ENCODE measurements at places on chromosomes 3 and 15. TPM values are rescaled to one million over a fixed set of nuclear protein-coding genes. Genes with fewer than 3 reads are reported as not detected.

GRCh38 chr3:134708671-134709070 is 57.8 kb upstream of the KY start:
- no peak for DNase-seq

DNA sequence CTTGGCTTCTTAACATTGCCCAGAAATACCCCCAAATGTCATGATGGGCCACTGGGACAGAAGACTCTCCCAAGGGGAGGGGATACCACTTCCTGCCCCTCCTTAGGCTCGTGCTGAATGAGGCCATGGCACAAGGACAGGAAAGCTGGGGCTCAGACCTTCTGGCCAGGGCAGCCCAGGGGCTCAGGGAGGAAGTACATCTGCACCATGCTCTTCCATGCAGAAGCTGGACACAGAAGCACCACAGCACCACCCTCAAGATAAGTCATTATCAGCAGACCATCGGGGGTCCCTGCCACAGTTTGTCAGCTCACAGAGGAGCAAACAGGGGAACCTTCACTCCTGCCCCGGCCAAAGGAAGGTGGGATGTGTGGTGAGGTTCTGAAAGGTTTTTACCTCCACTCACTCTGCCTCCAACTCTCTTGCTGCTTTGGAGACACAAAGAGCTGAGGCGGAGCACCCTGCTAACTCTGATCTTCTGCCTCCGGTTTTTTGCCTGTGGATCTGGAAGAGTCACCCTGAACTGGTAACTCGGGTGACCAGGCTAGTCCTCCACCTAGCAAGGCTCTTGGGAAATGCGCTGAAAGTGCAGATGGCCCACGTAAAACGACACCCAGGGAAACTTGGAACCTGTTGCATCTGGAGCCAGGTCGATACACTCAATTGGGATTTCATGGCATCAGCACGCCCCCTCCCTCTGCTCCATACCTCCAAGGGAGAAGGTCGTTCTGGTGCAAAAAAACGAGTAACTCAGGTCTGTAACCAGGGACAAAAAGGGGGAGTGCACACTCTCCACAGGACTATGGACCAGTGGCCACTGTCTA is 8.3 kb downstream of the BMF start:
- DNase-seq: no peak

- DNase-seq: no peak
These were observed 3.8 kb upstream of the PCOLCE2 start for GRCh38 chr3:142892714-142893113.

DNA sequence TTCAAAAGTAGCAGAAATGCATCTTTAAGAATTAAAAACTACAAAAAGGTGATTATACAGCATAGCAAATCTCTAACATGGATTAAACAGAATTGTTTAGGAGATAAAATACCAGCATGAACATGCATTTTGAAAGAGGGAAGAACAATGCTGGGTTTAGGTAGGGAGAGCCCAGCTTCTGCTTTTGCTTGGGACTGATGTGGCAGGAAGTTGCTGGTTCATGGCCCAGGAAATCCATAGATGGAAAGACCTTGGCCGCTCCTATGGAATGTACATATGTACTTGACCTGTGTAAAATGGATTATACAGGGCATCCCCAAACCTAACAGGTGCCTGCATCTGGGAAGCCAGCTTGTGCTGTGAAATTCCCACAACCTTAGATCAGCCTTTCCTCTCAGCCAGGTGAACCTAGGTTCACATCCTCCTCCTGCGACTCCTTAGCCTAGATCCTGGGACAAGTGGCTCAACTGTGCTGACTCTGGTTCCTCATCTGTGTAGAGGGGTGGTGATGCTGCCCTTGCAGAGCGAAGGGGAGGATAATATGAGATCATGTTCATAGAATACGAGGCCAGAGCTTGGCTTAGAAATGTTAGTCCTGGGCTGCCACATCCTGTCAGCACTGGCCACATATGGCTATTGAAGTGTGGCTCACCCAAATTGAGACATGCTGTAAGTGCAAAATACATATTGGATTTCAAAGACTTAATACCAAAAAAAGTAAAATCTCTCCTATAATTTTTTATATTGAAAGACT is 47.0 kb upstream of the PLXNA1 start:
- no peak for DNase-seq

GRCh38 chr3:27666708-27667107 is 55.4 kb downstream of the EOMES start:
- DNase-seq: no peak

Gene ESYT3
- total RNA-seq: 3.2 TPM

DNA sequence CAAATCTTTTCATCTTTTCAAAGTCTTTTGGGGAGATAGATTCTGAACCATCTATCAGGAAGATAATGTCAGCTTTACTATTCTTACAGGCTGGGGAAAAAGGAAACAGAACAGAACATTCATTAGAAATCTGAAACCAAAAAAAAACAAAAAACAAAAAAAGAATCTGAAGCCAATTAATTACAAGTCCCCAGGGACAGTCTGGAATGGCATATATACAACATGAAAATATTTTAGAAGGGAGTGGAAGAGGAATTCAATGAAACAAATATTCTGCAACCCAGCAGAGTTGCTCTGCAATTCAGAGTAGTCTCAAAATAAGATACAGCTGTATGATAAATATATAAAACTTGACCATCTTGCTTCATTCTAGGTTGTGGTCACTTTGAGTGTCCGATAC is 41.7 kb upstream of the CAPN7 start:
- DNase-seq: no peak

DNA sequence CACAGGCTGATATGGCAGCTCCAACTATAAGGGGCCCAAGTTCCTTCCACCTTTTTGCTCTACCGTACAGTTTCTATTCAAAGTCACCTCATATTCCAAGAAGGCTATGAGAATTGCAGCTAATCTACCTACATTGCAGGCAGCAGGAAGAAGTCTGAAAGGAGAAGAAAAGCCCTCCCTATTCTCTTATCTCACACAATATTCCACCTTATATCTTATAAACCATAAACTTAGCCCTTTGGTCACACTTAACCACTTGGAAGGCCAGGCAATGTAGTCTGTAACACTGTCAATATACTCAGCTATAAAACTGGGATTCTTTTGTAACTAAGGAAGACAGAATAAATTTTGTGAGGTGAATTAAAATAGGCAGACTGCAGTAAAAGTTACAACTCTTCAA is 54.9 kb downstream of the TBC1D5 start:
- no peak for DNase-seq

GRCh38 chr15:74548241-74548640 is 7.2 kb downstream of the ARID3B start:
- DNase-seq: no peak

DNA sequence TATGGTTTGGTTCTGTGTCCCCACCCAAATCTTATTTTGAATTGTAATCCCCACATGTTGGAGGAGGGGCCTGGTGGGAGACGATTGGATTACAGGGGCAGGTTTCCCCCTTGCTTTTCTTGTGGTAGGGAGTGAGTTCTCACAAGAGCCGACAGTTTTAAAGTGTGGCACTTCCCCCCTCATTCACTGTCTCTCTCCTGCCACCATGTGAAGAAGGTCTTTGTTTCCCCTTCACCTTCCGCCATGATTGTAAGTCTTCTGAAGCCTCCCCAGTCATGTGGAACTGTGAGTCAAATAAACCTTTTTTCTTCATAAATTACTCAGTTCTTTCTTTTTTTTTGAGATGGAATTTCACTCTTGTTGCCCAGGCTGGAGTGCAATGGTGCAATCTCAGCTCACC is 124.9 kb downstream of the IQCH start:
- no peak for DNase-seq

GRCh38 chr3:66497985-66498671 is 2.7 kb downstream of the LRIG1 start:
- peak; percentile 49 for DNase-seq

DNA sequence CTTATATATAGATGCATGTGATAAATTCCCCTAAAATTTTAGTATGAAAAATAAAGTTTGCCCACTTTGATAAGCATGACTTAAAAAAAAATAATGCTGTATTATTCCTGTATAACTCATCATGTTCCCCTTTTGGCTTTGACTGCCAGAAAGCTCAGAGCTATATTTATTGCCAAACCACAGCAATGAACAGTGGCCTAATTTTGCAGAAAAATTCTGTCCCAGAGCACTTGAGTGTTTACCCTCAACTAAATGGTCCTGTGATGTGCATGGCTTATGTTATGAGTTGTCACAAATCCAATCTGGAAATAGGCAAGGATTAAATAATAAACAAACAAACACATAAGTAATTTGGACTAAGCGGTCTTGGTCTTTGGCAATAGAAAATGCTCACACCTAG is 276.7 kb downstream of the SLC9A9 start:
- no peak for DNase-seq

Gene MAGI1
- 51.6 TPM for total RNA-seq

- DNase-seq: peak; percentile 12
These were observed 138.4 kb upstream of the TBL1XR1 start for GRCh38 chr3:177335728-177336127.

DNA sequence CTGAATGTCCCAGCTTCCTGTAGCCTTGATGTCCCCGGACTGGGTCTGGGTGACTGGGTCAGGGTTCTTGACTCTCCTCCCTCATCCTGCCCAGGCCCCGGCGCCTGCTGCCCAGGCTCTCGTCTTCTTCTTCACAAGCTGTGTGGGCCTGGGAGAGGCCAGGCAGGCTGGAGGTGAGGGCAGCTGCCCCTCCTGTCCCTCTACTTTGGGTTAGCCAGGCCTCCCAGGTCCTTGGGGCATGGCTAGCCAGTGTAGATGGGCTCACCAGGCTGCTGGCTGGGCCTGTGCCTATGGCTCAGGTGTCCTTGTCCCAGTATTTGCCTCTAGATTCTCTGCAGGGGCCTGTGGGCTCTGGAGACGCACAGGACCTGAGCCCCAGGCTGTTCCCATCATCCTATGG is 31.8 kb downstream of the TKT start:
- no peak for DNase-seq

DNA sequence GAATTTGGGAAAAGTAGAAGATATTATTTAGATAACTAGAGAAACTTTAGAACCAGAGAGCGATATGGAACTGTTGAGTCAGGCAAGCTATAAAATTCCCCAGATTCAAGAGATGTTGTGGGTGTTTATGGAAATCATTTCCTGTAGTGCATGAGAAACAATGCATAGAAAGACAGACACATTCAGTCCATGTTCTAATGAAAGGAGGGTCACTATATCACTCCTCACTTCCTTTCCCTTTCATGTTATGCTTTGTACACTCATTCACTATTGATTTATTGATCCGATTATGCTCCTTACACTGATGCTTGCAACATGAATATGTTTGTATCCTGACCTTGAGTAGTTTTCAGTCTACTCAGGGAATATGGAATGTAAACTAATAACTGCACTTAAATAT is 1459.9 kb upstream of the ALCAM start:
- DNase-seq: no peak

GRCh38 chr15:76181705-76182107 is 121.9 kb downstream of the TMEM266 start:
- no peak for DNase-seq

DNA sequence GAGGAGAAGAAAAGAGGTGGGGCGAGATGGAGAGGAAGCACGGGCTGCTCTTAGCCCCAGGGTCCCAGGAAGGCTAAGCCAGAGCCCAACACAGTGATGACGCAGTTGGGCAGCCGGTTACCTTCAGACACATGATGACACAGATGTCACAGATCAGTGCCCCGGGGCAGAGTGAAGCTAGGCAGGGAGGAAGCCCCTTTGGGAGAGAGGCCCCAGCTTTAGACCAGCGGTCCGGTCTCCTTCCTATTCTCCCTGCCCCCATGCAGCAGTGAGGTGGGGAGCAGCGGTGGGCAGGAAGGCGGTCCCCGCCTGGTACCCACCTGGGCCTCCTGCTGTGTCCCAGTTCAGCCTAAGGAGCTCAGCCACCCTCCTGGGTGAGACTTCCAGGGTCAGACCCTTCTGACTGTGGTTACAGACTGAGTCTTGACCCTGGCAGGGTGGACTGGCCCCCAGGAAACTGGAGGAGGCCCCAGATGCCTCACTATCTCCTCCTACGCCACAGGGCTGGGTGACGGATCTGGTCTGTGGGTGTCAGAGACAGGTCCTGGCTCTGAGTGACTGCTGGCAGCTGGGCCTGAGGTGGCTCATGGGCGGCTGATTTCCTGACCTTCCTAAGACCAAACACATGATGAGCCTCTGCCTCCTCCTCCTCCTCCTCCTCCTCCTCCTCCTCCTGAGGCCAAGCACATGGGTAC is 38.8 kb upstream of the LINGO1 start:
- DNase-seq: no peak

GRCh38 chr3:154952553-154952952 is 127.6 kb upstream of the MME start:
- DNase-seq: no peak

DNA sequence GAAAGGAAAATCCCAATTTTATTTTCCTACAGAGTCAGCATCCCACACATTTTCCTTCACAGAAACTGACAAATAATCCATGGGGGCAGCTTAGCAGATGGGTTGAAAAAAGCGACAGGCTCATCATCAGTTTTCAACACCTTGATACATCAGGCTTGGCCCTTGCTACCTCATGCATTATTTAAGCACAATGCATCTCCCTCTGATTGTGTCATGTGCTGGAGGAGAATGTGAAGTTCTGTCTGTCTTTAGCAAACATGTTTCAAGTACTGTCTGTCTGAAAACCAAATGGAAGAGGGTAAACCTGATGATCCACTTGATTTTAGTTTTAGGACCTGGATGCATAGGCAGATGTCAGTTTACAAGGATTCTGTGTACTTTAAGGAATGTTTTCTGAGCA is 128.6 kb upstream of the ADAMTS9 start:
- DNase-seq: no peak

GRCh38 chr3:47731061-47731460 is 50.6 kb downstream of the SMARCC1 start:
- no peak for DNase-seq

Gene PLXNB1
- 182 TPM for total RNA-seq

Gene GOLGA6D
- not detected for total RNA-seq

DNA sequence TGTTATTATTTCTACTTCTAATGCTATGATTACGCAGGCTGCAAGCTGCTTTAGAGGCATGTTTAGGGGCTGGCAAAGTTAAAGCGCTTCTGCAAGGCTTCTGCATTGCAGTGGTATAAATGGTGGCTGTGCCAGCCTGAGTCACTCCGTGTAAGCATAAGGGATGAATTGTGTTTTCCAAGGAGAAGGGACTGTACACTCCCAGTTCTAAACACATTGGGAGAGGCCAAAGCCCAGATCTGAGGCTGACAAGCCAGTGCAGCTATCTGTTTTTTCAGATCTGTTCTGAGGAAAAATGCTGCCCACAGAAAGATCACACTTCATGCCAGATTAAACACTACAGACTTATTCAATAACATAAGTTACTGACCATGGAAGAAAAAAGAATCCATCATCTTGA is 83.8 kb downstream of the PRICKLE2 start:
- peak; percentile 23 for DNase-seq

- no peak for DNase-seq
These were observed 299.2 kb downstream of the ADAMTS17 start for GRCh38 chr15:100042558-100042957.

GRCh38 chr3:71987089-71987735 is 202.3 kb upstream of the PROK2 start:
- DNase-seq: no peak

Gene SLCO2A1
- 46.7 TPM for total RNA-seq

DNA sequence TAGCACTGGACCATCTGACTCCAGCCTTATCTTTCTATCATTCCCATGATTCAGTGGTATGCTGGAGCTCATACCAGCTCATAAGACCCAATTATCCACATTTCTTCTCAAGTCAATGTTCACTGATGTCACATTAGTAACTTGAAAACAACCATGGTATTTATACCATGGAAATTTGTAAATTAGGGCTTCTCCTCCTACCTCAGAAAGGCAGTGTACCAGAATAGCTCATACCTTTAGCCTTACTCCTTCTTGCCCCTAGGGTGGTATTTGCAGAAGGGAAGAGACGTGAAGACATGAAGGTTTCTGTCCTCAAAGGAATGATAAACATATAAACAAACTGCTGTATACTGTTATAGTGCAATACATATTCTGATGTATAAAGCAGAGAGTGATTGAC is 114.2 kb downstream of the NEK11 start:
- no peak for DNase-seq

Measured in prostate gland (tissue), 2 donors.